Fibroblast of lung (primary cell): ENCODE measurements at places on chromosomes 11 and 22. TPM values are rescaled to one million over a fixed set of nuclear protein-coding genes. Genes with fewer than 3 reads are reported as not detected.

NUDT22 gene
- 17.7 and 18.5 TPM in 2 replicates for polyA plus RNA-seq

VSIG2 gene
- 0.06 TPM in 1 of 2 replicates, not detected in the other for polyA plus RNA-seq

- DNase-seq: no peak
Measured at GRCh38 chr22:46041642-46042041, 64.7 kb upstream of the WNT7B start.

- no peak for DNase-seq
Measured at GRCh38 chr11:61554172-61554988, 26.5 kb downstream of the SYT7 start.

- no peak for DNase-seq
Measured at GRCh38 chr22:48423481-48423911, 1404.2 kb downstream of the BRD1 start.

DNA sequence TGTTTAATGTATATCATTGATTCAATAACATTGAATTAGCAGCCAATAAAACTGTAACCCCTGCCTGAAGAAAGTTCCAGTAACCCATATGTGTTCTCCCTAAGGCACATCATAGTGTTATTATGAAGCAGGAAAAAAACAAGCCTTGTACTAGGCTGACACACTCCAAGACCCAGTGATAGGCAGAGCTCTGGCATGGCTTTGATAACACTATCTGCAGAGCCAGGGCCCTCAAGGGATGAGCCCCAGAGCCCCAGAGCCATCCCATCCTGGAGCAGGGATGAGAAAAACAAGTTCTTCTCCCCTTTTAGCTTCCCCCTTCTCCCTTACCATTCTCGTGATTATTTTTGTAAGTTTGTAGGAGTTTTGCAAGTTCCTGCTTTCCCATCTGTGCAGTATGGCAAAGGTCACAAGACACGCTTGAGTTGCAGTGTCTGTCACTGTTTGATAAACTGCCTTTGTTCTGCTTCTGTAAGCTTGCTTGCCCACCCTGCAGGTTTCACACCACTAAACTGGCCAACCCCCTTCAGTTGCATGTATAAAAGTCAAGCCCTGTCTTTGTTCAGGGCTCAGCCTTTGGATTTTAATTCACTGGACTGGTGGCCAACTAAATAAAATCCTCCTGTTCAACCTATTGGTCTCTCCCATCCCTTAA is 22.3 kb upstream of the GUCY1A2 start:
- DNase-seq: peak; percentile 68

- DNase-seq: peak; percentile 35
Measured at GRCh38 chr11:17528181-17528691, 16.0 kb downstream of the USH1C start.

DNA sequence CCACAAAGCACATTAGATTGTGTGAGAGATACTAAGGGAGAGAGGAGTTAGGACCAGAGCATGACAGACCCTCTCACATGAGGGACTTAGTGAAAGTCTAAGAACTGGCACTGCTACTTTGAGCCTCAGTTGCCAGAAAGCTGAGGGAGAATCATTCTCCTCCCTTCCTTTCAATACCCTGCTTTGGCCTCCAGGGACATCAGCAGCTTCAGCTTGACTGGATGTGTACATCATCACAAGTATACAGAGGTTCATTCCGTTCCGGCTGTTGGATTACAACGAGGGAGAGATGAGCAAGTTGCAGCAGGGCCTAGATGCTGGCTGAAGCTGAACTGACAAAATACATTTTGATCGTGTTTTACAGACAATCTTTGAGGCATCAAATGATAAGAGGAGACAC is 15.7 kb upstream of the ANO5 start:
- DNase-seq: no peak

GRCh38 chr11:125108469-125108868 is 3.0 kb downstream of the TMEM218 start:
- DNase-seq: peak; percentile 54

- peak; percentile 84 for DNase-seq
Measured at GRCh38 chr22:40533712-40534378, 102.7 kb downstream of the MRTFA start.

- DNase-seq: no peak
Measured at GRCh38 chr11:68962527-68963250, 18.1 kb downstream of the MRGPRD start.

GRCh38 chr22:19065298-19065859 is 56.8 kb downstream of the DGCR2 start:
- DNase-seq: no peak

- DNase-seq: no peak
Measured at GRCh38 chr11:767238-767637, 10.0 kb downstream of the GATD1 start.

DNA sequence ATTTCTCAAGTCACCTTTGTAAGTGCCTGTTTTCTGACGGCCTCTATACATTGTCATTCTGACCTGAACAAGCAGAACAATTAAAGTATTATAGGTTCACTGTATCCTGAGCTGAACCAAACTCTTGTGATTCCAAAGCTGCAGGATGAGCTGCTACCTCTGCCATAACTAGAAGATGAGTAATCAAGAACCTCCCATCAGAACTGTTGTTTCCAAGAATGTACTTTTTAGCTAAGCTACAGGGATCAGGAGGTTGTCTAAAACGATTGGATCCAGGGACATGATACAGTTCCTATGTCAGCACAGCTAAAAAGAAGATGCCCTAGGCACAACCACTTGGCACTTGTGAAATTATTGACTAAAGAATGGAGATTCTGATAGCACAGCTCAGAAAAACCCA is 288.4 kb upstream of the CCDC90B start:
- DNase-seq: peak; percentile 52

- DNase-seq: no peak
Measured at GRCh38 chr22:26897384-26897783, 240.0 kb downstream of the MIAT start.

GRCh38 chr11:124955035-124955434 is 1.0 kb downstream of the CCDC15 start:
- no peak for DNase-seq
